Lower lobe of right lung (tissue), 2 donors: ENCODE measurements at places on chromosomes 3 and 15. TPM values are rescaled to one million over a fixed set of nuclear protein-coding genes. Genes with fewer than 3 reads are reported as not detected.

DNA sequence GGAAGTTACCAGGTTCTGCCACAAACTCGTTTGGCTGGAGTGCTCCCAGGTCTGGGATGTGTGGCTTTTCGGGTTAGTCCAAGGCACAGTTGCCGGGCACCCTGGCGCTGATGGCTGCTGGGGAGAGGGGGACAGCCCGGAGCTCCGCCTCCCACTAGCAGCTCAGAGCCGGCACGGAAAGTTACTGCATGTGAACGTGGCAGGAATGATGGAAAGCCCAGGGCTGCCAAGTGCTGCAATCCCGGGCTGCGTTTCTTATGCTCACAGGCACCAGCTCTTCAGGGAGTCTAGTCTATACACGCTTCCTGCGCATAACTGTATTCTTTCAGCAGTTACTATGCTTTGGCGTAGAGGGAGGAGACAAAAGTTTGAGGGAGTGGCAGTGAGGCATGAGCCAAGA lies 141.8 kb upstream of the ICE2 start:
- H3K27ac ChIP-seq = no peak overlapping the region
- H3K4me1 ChIP-seq = no peaks in the 10 kb centered on the region
- no peaks in the 10 kb centered on the region for H3K36me3 ChIP-seq
- DNase-seq = no peak

DNA sequence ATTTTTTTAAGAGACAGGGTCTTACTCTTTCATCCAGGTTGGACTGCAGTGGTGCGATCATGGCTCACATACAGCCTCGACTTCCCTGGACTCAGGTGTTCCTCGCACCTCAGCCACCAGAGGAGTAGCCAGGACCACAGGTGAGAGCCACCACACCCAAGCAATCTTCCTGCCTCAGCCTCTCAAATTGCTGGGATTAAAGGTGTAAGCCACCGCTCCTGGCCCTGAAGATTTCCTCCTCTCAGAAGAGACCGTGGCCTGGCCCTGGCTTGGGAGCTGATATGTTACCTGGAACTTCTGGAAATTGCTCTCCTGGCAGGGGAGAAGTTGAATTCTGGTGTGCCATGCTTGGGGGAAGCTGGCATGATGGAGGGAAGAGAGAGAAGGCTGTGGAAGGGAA lies 36.2 kb downstream of the PPCDC start:
- no peak overlapping the region for H3K27ac ChIP-seq
- no peaks in the 10 kb centered on the region for H3K27me3 ChIP-seq

DNA sequence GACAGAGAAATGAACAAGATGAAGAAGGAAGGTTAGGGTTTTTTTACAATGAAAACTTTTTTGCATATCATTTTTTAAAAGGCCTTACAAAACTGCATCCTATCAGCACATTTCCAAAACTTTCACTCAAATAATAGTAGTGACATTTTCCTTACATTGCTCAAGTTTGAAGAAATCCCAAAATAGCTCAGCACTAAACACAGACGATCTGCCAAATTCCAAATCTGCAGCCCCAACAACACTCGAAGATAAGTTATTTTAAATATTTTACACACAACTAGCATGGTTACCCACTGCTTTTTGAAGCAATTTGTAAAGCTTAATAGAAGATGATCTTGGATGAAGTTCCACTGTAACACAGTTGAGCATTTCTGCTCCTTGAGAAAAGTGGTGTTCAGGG lies 535.6 kb upstream of the ALCAM start:
- no peak overlapping the region for H3K4me3 ChIP-seq
- H3K4me1 ChIP-seq = no peaks in the 10 kb centered on the region
- no peaks in the 10 kb centered on the region for H3K36me3 ChIP-seq
- H3K27me3 ChIP-seq = no peaks in the 10 kb centered on the region
- H3K27ac ChIP-seq = no peak overlapping the region
- DNase-seq = no peak

- DNase-seq = no peak
- no peak overlapping the region for H3K27ac ChIP-seq
- H3K36me3 ChIP-seq = no peaks in the 10 kb centered on the region
- H3K4me1 ChIP-seq = peaks cover 52% of the 10 kb centered on the region
- no peak overlapping the region for H3K4me3 ChIP-seq
These were observed 449.7 kb downstream of the FOXP1 start for GRCh38 chr3:71133865-71134264.

DNA sequence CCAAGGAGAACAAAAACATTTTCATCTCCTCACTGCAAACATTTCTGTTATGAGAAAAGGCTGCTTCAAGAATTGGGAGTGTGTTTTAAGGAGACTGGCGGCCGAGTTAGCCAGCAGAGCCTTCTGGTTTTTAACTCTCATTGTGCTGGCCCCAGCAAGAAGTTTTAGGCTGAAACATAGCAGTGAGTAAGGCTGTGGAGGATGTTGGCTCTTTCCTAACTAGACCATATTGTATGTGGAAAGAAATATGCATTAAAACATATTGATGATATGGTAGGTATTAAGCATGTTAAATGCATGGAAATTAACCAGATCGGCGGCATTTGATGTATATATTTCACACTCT lies 90.7 kb downstream of the TIGIT start:
- peak overlapping the region; percentile 71 for H3K27ac ChIP-seq
- no peak for DNase-seq
- H3K4me3 ChIP-seq = peak overlapping the region; percentile 43
- peaks cover 16% of the 10 kb centered on the region for H3K4me1 ChIP-seq
- H3K36me3 ChIP-seq = peaks cover 27% of the 10 kb centered on the region

GRCh38 chr3:5699313-5699712 lies 511.8 kb downstream of the EDEM1 start:
- H3K4me1 ChIP-seq = no peaks in the 10 kb centered on the region
- H3K27me3 ChIP-seq = no peaks in the 10 kb centered on the region
- H3K27ac ChIP-seq = no peak overlapping the region
- no peak overlapping the region for H3K4me3 ChIP-seq
- DNase-seq = no peak

DNA sequence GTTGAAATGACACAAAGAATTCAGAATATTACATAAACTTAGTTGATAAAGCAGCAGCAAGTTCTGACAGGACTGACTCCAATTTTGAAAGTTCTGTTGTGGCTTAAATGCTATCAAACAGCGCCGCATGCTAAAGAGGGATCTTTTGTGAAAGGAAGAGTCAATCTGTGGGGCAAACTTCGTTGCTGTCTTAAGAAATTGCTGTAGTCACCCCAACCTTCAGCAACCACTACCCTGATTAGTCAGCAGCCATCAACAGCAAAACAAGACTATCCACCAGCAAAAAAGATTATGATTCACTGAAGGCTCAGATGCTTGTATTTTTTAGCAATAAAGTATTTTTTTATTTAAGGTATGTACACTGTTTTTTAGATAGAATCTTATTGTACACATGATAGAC lies 14.2 kb downstream of the CRBN start:
- no peaks in the 10 kb centered on the region for H3K27me3 ChIP-seq
- H3K27ac ChIP-seq = no peak overlapping the region
- H3K36me3 ChIP-seq = peaks cover 93% of the 10 kb centered on the region
- DNase-seq = no peak
- H3K4me3 ChIP-seq = no peak overlapping the region
- peaks cover 5% of the 10 kb centered on the region for H3K4me1 ChIP-seq

GRCh38 chr3:12993517-12994356 lies 79.5 kb downstream of the IQSEC1 start:
- DNase-seq = peak; percentile 65
- peaks cover 33% of the 10 kb centered on the region for H3K4me1 ChIP-seq
- no peaks in the 10 kb centered on the region for H3K27me3 ChIP-seq
- no peaks in the 10 kb centered on the region for H3K36me3 ChIP-seq
- peak overlapping the region; percentile 89 for H3K27ac ChIP-seq
- H3K4me3 ChIP-seq = peak overlapping the region; percentile 82

- no peak overlapping the region for H3K27ac ChIP-seq
- DNase-seq = no peak
- no peaks in the 10 kb centered on the region for H3K27me3 ChIP-seq
- H3K4me1 ChIP-seq = no peaks in the 10 kb centered on the region
These were observed 632.3 kb upstream of the NR2F2 start for GRCh38 chr15:95698230-95698629.

- H3K27me3 ChIP-seq = no peaks in the 10 kb centered on the region
- H3K4me3 ChIP-seq = no peak overlapping the region
- H3K27ac ChIP-seq = no peak overlapping the region
- no peaks in the 10 kb centered on the region for H3K36me3 ChIP-seq
These were observed 52.7 kb upstream of the MRPL3 start for GRCh38 chr3:131555456-131555855.

ABI3BP gene
- total RNA-seq = 108 TPM

DBR1 gene
- total RNA-seq = 17.5 TPM

SLC9A9 gene
- 15.6 TPM for total RNA-seq

RBPMS2 gene
- total RNA-seq = 4.0 TPM

FSTL1 gene
- 233 TPM for total RNA-seq

TEX55 gene
- total RNA-seq = not detected

GABRA5 gene
- total RNA-seq = not detected
